ENCODE measurements at places on chromosomes 11 and 22. TPM values are rescaled to one million over a fixed set of nuclear protein-coding genes. Genes with fewer than 3 reads are reported as not detected.

The BATF2 gene
- total RNA-seq: 0.35 TPM

The NTM gene
- total RNA-seq: 5.3 TPM

The MIAT gene
- total RNA-seq: 0.12 TPM

The INS gene
- total RNA-seq: not detected

All from epithelial cell of proximal tubule (primary cell).